ENCODE measurements at places on chromosomes 1 and 21. TPM values are rescaled to one million over a fixed set of nuclear protein-coding genes. Genes with fewer than 3 reads are reported as not detected.

PGLYRP4 gene
- total RNA-seq: not detected

LCE2B gene
- not detected for total RNA-seq

ARF1 gene
- 106 TPM for total RNA-seq

CFAP45 gene
- total RNA-seq: 0.13 TPM

FCRL6 gene
- total RNA-seq: not detected

VHLL gene
- 0.27 TPM for total RNA-seq

TFF3 gene
- 0.13 TPM for total RNA-seq

NBPF4 gene
- not detected for total RNA-seq

SH2D1B gene
- total RNA-seq: not detected

KCND3 gene
- 0.11 TPM for total RNA-seq

OR2T2 gene
- total RNA-seq: not detected

GPR52 gene
- 0.19 TPM for total RNA-seq

AK5 gene
- 0.11 TPM for total RNA-seq

KANK4 gene
- not detected for total RNA-seq
